ENCODE measurements at places on chromosomes 3 and 15. TPM values are rescaled to one million over a fixed set of nuclear protein-coding genes. Genes with fewer than 3 reads are reported as not detected.

The SPINK8 gene
- total RNA-seq: not detected

The NMNAT3 gene
- 0.60 TPM for total RNA-seq

The VPS13C gene
- total RNA-seq: 61.5 TPM

The C3orf85 gene
- not detected for total RNA-seq

The NECTIN3 gene
- total RNA-seq: 40.4 TPM

The ZNF621 gene
- 11.8 TPM for total RNA-seq

The THAP10 gene
- 1.5 TPM for total RNA-seq

The CLRN1 gene
- not detected for total RNA-seq

The RARRES1 gene
- total RNA-seq: 174 TPM

The VILL gene
- total RNA-seq: 8.7 TPM

The B3GNT5 gene
- total RNA-seq: 7.3 TPM

The ZNF660 gene
- 2.1 TPM for total RNA-seq
